Femur (tissue), 1 donor: ENCODE measurements at places on chromosomes 16 and 17.

DNA sequence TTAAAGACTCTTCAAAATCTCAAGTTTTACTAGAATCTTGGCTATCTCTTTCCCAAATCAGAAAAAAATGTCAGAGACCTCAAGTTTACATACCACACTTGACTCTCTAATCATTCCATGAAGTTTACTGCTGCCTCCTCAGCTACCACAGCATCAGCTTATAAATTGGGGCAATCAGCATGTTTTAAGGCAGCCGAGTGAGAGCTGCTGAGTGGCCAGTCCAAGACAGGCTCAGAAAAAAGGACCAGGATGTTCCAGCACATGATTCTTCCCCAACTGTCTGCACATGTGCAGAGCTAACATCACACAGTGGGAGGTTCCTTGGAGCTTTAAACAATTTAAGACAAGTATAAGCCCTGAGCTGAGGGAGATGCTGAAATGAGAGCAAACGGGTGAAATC lies 140.6 kb upstream of the NUDT7 start:
- no peak for DNase-seq

DNA sequence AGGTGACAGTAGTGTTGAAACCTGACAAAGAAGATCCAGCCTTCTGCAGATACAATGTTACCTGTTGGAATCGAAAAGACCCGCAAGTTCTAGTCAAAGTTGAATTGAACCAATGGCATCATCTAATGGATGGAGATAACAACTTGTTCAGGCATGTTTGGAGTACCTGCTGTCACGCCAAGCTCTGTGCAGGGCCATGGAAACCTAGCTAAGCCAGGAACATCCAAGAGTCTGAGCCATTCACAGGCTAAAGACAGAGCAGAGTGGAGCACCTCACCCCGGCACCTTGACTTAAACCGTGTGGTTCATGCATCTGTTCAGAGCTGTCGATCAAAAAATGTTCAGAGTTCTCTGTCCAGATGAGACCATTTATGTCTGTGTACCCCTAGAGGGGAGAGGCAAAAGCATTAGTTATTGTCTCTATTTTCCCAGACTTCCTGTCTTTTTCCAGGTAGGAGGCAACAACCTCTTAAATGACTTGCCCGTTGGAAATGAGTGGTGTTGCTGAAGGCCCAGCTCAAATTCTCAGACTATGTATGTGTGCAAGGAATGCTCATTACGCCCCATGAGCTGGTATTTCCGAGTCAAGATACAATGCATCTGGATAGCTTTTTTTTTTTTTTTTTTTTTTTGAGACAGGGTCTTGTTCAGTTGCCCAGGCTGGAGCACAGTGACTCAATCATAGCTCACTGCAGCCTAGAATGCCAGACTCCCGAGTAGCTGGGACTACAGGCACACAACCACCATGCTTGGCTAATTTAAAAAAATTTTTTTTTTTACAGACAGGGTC lies 44.9 kb upstream of the XYLT1 start:
- DNase-seq: no peak

- DNase-seq: no peak
These were observed 11.2 kb upstream of the PLEKHG4 start for GRCh38 chr16:67268136-67268579.

DNA sequence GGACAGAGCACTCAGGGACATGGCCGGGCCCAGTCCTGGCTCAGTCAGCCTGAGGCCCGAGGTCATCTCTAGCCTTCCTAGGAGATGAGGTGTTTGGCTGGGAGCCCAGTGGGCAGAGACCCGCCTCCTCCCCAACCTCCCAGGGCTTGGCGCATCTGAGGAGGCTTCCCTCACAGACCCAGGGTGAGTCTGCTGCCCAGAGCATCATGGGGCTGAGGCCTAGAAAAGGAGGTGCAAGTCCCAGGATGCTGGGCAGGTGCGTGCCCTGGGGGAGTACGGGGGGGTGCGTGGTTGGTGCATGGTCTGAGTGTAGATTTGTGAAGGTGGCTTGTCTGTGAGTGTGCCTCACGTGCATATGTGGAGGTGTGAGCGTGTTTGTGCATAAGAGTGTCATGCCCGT lies 4.7 kb downstream of the PDE6G start:
- DNase-seq: no peak

GRCh38 chr17:1779571-1780131 lies 17.8 kb downstream of the SERPINF1 start:
- peak; percentile 93 for DNase-seq
